SHP77 (cell line): ENCODE measurements at places on chromosomes 1 and 21.

DNA sequence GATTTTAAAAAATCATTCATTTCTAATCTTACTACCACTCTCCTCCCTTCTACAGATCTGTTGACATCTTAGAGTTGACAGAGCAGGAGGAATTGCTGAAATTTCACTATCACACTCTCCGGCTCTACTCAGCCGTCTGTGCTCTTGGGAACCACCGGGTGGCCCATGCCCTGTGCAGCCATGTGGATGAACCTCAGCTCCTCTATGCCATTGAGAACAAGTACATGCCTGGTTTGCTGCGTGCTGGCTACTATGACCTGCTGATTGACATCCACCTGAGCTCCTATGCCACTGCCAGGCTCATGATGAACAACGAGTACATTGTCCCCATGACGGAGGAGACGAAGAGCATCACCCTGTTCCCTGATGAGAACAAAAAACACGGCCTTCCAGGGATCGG is 276.7 kb downstream of the ZP4 start:
- DNase-seq, result no peak

DNA sequence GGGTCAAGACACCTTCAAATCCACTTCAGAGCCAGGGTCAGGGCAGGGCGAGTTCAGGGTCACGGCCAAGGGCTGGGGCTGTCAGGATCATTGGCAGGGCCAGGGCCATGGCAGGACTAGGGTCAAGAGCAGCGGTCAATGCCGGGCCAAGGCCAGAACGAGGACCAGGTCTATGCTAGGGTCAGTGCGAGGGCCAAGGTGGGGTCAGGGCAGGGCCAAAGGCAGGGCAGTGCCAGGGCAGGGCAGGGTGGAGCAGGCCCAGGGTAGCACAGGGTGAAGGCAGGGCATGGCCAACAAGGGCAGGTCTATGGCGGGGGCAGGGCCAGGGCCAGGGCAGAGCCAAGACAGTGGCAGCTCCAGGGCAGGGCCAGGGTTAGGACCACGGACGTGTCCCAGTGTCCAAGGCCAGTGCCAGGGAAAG is 154.0 kb downstream of the LIPI start:
- DNase-seq, result no peak

DNA sequence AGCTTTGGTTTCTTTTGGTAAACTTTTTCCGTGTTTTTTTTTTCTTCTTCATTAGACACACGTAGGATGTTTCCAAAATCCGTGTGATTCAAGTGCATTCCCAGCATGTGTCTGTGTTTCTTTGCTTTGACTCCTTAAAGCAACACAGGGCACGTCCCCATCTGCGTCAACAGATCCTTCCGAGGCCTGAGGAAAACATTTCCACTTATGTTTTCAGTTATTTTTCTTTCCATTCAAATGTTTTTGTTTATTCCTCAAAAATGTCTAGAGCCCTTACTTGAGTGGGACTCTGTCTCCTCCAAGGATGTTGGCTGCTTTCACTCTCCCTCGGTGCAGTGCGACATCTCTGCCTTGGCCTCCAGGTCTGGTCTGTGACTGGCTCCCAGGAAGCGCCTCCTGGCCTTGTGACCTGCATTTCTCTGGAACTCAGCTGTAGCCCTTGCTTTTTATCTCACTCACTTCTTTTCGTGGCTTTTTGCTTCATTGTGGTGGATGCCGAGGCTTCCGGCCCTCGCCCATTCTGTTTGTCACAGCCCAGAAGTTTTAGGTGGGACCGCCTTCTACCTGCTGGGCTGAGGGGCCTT is 31.3 kb upstream of the SLC19A1 start:
- DNase-seq, result no peak

GRCh38 chr1:213689260-213689659 is 298.5 kb upstream of the PROX1 start:
- DNase-seq, result no peak

DNA sequence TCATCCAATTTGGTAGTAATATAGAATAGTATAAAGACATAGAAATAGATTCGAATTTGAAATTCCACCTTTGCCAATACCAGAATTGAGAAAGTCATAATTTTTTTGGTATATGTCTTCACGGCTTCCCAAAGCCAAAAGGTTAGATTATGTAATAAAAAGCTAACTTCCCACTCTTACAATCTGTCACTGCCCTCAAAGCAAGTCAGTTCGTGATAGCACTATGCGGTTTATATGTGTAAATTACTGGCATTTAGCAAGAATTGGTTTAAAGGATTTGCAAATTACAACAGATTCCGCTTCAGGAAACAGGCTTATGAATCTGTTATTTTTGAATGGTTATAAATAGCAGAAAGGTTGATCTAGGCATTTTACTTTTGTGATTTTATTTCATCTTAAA is 679.4 kb upstream of the ADGRL2 start:
- no peak for DNase-seq

- DNase-seq, result no peak
Measured at GRCh38 chr1:65321879-65322278, 12.5 kb downstream of the DNAJC6 start.
